Uterine smooth muscle cell (primary cell): ENCODE measurements at places on chromosomes 3 and 15. TPM values are rescaled to one million over a fixed set of nuclear protein-coding genes. Genes with fewer than 3 reads are reported as not detected.

Gene SI
- total RNA-seq, result not detected in 2 replicates

Gene CCDC39
- total RNA-seq, result 0.12 TPM in 1 of 2 replicates, not detected in the other

Gene CYP8B1
- total RNA-seq, result under 0.01 TPM in 1 of 2 replicates, not detected in the other

Gene MYNN
- 27.2 and 28.3 TPM in 2 replicates for total RNA-seq

Gene CFAP92
- not detected in 2 replicates for total RNA-seq

Gene MAP6D1
- 1.2 and 2.5 TPM in 2 replicates for total RNA-seq

Gene CHRNA7
- 0.37 and 1.2 TPM in 2 replicates for total RNA-seq

Gene GREM1
- 94.3 and 684 TPM in 2 replicates for total RNA-seq

Gene TMEM207
- not detected in 2 replicates for total RNA-seq

Gene CLCN2
- 2.7 and 4.1 TPM in 2 replicates for total RNA-seq

Gene KLHL6
- total RNA-seq, result under 0.01 TPM in 2 replicates

Gene ENTPD3
- total RNA-seq, result not detected in 2 replicates

Gene LRRC49
- 19.7 and 20.5 TPM in 2 replicates for total RNA-seq

Gene GRAMD1C
- 5.9 and 7.6 TPM in 2 replicates for total RNA-seq
